Sigmoid colon (tissue), 7 donors: ENCODE measurements at places on chromosomes 1 and 21. TPM values are rescaled to one million over a fixed set of nuclear protein-coding genes. Genes with fewer than 3 reads are reported as not detected.

- no peaks in the 10 kb centered on the region for H3K27me3 ChIP-seq
- DNase-seq = no peak
- no peaks in the 10 kb centered on the region for H3K4me1 ChIP-seq
- no peaks in the 10 kb centered on the region for H3K36me3 ChIP-seq
- no peak overlapping the region for H3K4me3 ChIP-seq
- peak overlapping the region; percentile 44 for H3K27ac ChIP-seq
Measured at GRCh38 chr1:87325982-87326738, 2.5 kb upstream of the LMO4 start.

DNA sequence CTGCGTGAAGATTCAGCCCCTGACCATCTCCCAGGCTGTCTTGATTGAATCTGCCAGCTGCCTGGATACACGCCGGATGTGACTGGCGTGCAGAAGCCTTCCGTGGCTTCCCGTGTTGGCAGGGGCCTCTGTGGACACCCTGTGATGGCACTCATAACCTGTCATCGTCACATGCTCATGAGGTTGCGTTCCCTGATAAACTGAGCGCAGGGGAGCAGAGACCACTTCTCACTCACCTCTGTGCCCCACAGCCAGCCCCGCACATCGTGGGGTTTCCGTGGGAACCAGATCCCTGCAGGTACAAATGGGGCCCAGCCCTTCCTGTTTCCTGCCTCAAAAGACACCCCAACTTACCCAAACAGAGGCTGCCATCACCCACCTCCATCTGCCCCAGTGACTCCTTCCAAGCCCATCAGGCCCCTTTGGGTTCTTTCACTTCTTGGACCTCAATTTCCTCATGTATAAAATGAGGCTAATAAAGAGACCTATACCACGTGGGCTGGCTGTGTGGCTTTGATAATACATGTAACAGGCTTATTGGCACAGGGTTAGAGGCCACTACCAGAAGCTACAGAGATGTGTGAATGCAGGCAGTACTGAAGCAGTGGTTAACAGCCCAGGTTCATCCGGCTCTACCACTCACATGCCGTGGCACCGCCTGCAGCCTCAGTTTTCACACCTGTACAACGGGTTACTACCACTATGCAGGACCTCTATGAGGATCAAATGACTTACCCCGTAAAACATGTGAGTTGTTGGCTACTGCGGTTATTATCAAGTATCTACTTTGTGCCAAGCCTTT is 23.6 kb downstream of the HTR6 start:
- no peak overlapping the region for H3K27ac ChIP-seq
- H3K36me3 ChIP-seq = no peaks in the 10 kb centered on the region
- no peaks in the 10 kb centered on the region for H3K27me3 ChIP-seq
- no peaks in the 10 kb centered on the region for H3K4me1 ChIP-seq
- no peak for DNase-seq

DNA sequence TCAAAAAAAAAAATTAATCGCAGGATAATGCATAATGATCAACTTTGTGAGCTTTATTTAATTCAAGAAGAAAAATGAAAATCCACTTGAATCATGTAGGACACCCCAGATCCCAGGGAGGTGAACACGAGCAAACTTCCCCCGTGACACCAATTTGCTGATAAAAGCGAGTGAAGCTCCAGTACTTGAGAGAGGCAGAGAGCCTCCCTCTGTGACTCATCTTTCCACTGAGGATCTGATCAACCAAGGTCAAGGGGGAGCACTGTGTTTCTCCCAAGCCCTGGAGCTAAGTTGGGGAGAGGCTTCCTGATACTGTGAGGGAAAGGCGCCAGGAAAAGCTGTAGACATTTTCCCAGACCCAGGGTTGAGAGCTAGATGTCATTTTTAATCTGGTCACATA is 160.9 kb downstream of the SLC44A5 start:
- no peak overlapping the region for H3K27ac ChIP-seq
- no peaks in the 10 kb centered on the region for H3K4me1 ChIP-seq
- H3K36me3 ChIP-seq = no peaks in the 10 kb centered on the region

DNA sequence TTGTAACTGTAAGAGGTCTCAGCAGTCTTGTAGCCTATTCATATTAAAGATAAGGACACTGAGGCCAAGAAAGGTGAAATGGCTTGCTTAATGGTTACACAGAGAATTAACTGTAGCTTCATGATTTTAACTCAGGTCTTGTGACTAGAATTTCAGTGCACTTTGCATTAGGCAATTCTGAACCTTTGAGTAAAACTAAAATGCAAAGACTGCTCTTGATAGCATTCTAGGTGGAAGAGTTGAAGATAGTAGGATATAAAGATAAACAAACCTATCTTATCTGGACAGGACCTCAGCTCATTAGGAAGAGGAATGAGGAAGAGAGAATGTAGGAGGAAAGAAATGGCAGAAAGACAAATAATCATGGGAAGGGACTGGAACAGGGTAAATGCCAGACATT is 68.6 kb upstream of the RGL1 start:
- H3K4me1 ChIP-seq = no peaks in the 10 kb centered on the region
- no peak overlapping the region for H3K4me3 ChIP-seq
- H3K27ac ChIP-seq = no peak overlapping the region
- no peaks in the 10 kb centered on the region for H3K36me3 ChIP-seq

DNA sequence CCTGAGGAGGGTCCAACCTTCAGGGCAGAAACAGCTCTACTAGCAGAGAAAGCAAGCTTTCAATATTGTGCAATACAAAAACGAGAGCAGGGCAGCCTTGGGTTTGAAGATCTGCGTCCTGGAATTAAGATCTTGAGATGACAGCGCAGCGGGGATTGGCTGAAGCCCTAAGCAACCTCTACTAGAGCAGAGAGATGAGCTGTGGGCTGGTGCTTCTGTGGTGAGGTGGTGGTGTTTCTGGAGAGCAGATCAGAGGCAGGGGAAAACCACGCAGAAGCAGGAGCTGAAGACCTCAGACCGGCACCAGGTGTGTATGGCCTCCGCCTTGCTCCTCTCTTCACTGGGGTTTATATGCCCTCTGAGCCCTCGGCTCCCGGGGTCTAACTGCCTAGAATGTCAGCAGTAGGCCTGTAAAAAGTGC is 12.5 kb downstream of the TRAF3IP3 start:
- peaks cover 27% of the 10 kb centered on the region for H3K4me1 ChIP-seq
- peak overlapping the region; percentile 79 for H3K27ac ChIP-seq
- no peaks in the 10 kb centered on the region for H3K27me3 ChIP-seq

DNA sequence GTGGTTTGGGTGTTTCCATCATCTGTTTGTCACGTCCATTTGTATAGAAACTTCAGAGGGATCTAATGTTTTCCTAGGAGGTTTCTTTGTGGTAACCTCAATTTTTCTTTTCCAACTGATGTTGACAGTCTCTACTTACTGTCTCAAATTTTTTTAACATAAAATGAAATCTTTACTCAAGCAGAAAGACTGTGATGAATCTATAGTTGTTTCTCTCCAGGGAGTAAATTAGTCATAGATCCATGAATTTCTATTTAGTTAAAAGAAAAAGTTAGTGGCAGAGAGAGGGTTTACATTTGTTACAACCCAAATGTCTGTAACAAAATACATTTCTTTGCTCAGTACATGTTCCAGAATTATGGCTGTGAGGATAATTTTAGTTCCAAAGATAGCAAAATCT is 161.6 kb downstream of the DISP1 start:
- H3K27me3 ChIP-seq = no peaks in the 10 kb centered on the region
- H3K27ac ChIP-seq = no peak overlapping the region
- H3K4me1 ChIP-seq = peaks cover 37% of the 10 kb centered on the region
- H3K36me3 ChIP-seq = no peaks in the 10 kb centered on the region
- no peak overlapping the region for H3K4me3 ChIP-seq

- no peak for DNase-seq
- no peaks in the 10 kb centered on the region for H3K4me1 ChIP-seq
- no peak overlapping the region for H3K27ac ChIP-seq
- H3K27me3 ChIP-seq = no peaks in the 10 kb centered on the region
- no peak overlapping the region for H3K4me3 ChIP-seq
- H3K36me3 ChIP-seq = no peaks in the 10 kb centered on the region
Measured at GRCh38 chr1:169696273-169697100, 14.9 kb downstream of the SELL start.

- no peaks in the 10 kb centered on the region for H3K36me3 ChIP-seq
- H3K27ac ChIP-seq = no peak overlapping the region
- no peaks in the 10 kb centered on the region for H3K27me3 ChIP-seq
- H3K4me3 ChIP-seq = no peak overlapping the region
Measured at GRCh38 chr1:48356901-48357300, 115.1 kb downstream of the SPATA6 start.

- peaks cover 37% of the 10 kb centered on the region for H3K27me3 ChIP-seq
- no peak overlapping the region for H3K4me3 ChIP-seq
- no peaks in the 10 kb centered on the region for H3K4me1 ChIP-seq
- H3K27ac ChIP-seq = no peak overlapping the region
- H3K36me3 ChIP-seq = no peaks in the 10 kb centered on the region
- peak; percentile 67 for DNase-seq
Measured at GRCh38 chr1:110615548-110616130, 9.5 kb upstream of the KCNA2 start.

Gene NCAM2
- 8.6 TPM for total RNA-seq

DNA sequence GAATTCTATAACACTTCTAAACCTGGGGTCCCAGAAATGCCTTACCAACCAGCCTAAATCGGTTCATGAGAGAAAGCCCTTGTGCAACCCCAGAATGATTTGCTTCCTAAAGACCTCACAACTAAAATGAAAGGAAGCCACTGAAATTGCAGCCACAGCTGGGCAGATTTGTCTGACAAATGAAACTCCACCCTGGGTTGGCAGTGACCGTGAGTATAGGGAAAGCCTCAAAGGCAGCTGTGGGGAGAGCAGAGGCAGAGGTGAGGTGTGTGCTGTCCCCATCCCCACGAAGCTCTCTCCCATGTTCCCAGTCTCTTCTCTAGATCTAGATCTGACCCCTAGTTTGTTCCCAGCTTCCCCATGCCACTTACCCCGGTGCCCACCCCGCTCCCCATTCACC is 23.1 kb downstream of the RHBDL2 start:
- no peak overlapping the region for H3K4me3 ChIP-seq
- no peak for DNase-seq
- H3K36me3 ChIP-seq = peaks cover 3% of the 10 kb centered on the region
- no peaks in the 10 kb centered on the region for H3K4me1 ChIP-seq

DNA sequence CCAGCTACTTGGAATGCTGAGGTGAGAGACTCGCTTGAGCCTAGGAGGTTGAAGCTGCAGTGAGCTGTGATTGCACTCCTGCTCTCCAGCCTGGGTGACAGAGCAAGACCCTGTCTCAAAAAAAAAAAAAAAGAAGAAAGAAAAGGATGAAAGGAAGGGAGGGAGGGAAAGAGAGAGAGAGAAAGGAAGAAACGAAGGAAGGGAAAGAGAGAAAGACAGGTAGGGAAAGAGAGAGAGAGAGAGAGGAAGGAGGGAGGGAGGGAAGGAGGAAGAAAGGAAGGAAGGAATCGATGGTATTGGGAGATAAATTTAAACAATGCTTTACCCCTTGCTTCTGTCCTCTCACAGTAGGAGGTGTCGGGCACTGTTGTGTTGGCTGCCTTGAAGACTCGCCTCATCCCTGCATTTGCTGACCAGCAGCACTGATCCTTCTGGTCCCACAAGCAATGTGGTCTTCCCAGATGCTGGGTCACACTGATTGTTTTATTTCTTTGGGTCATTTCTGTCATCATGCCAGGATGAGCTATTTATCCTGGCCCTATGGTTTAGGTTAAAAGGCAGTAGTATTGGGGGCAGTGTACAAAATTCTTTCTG is 30.9 kb downstream of the GPR137B start:
- peaks cover 9% of the 10 kb centered on the region for H3K36me3 ChIP-seq
- H3K27me3 ChIP-seq = no peaks in the 10 kb centered on the region
- H3K27ac ChIP-seq = no peak overlapping the region
- no peak for DNase-seq

Gene MAN1C1
- total RNA-seq = 17.5 TPM

DNA sequence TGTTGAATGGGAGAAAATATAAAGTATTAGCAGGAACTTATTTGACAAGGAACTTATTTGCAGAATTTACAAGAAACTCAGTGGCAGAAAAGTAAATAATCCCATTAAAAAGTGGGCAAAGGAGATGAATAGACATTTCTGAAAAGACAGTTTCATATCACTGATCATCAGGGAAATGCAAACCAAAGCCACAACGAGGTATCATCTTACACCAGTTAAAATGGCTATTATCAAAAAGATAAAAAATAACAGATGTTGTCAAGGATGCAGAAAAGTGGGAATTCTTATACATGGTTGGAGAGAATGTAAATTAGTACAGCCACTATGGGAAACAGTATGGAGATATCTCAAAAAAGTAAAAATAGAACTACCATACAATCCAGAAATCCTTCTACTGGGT is 61.0 kb downstream of the SYT14 start:
- H3K4me3 ChIP-seq = no peak overlapping the region
- no peaks in the 10 kb centered on the region for H3K27me3 ChIP-seq
- H3K36me3 ChIP-seq = no peaks in the 10 kb centered on the region
- H3K27ac ChIP-seq = no peak overlapping the region

- H3K4me1 ChIP-seq = peaks cover 8% of the 10 kb centered on the region
- H3K27me3 ChIP-seq = no peaks in the 10 kb centered on the region
- H3K4me3 ChIP-seq = no peak overlapping the region
- H3K36me3 ChIP-seq = no peaks in the 10 kb centered on the region
- H3K27ac ChIP-seq = no peak overlapping the region
- no peak for DNase-seq
Measured at GRCh38 chr1:62727656-62728407, 39.6 kb upstream of the DOCK7 start.

GRCh38 chr1:230272557-230272956 is 153.6 kb downstream of the PGBD5 start:
- H3K4me3 ChIP-seq = no peak overlapping the region
- peaks cover 15% of the 10 kb centered on the region for H3K36me3 ChIP-seq
- no peak for DNase-seq
- no peak overlapping the region for H3K27ac ChIP-seq
- H3K4me1 ChIP-seq = peaks cover 23% of the 10 kb centered on the region
- H3K27me3 ChIP-seq = no peaks in the 10 kb centered on the region

Gene TNFRSF25
- total RNA-seq = 2.5 TPM

Gene WNT4
- 0.16 TPM for total RNA-seq

- DNase-seq = no peak
- no peak overlapping the region for H3K4me3 ChIP-seq
- H3K4me1 ChIP-seq = no peaks in the 10 kb centered on the region
Measured at GRCh38 chr1:182666706-182667105, 17.7 kb downstream of the RGS8 start.

Gene SLAMF8
- 4.8 TPM for total RNA-seq

DNA sequence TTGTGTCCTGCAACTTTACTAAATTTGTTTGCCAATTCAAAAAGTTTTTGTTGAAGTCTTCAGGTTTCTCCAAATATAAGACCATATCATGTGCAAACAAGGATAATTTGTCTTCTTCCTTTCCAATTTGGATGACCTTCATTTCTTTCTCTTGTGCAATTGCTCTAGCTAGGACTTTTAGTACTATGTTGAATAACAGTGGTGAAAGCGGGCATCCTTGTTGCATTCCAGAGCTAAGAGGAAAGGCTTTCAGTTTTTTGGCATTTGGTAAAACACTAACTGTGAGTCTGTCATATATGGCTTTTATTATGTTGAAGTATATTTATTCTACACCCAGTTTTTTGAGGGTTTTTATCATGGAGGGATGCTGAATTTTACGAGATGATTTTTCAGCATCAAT is 630.0 kb upstream of the ADGRL2 start:
- H3K4me3 ChIP-seq = no peak overlapping the region
- no peaks in the 10 kb centered on the region for H3K36me3 ChIP-seq
- no peak overlapping the region for H3K27ac ChIP-seq

- no peaks in the 10 kb centered on the region for H3K36me3 ChIP-seq
- H3K27ac ChIP-seq = peak within 1 kb of the TSS; percentile 92
- DNase-seq = peak; percentile 96
- no peaks in the 10 kb centered on the region for H3K27me3 ChIP-seq
Measured at GRCh38 chr1:180154325-180155181, at the start of gene QSOX1. QSOX1 (plus strand) TSS chr1:180154869; CDS start chr1:180154908, 39 bp downstream.
